ENCODE measurements at places on chromosomes 2 and 18.
A peak's percentile ranks its signal among the peaks of the same experiment; 100 is the strongest.

- DNase-seq = peak; percentile 57
Measured at GRCh38 chr2:241842067-241842415, 16.7 kb downstream of the PDCD1 start.

DNA sequence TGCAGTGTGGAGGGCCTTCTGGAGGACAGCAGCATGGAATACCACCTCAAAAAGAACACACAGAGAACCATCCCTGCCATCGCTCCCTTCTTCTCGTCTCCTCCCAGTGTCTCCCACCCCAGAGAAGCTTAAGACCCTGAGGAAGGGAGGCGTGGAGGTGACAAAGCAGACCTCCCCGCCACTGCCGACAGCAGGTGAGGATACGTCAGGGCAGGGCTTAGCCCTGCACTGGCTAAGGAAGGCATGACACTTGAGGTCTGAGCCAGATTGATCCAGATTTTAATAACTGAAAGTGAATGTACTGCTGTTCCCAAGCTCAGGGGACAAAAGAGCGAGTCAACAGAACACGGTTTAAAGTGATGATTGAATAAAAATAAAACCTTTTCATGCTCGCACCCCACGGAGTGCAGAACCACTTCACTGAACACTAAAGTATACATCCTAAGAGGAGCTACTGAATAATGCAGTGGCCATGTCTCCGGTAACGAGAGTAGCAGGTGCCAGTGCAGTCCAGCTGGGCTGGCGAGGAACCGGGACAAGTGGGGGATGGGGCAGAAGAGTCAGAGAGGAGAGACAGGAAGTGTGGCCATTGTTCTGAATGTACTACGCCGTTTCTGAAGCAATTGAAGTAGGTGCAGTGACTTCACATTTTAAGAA is 391.0 kb downstream of the CDH2 start:
- DNase-seq = peak; percentile 50

- no peak for DNase-seq
Measured at GRCh38 chr2:190882411-190882766, 1.8 kb downstream of the GLS start.

DNA sequence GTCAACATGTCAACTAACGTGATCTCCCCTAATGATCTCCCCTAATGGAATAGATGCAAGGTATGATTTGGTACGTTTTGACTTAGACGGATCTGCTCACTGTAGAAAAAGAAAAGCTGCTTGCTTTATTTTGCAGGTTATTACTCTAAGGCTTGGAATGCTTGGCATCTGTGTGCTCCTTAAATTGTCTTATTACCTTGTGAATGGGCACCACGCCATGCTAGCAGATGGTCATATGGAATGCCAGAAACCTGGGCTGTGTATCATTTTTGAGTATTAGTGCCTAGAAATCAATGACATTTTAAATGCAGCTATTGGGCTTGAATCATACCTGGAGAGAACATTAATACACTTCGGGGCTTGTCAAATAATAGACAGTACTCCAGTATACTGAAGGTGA is 16.5 kb upstream of the FIGN start:
- DNase-seq = no peak

- DNase-seq = no peak
Measured at GRCh38 chr2:27007416-27008374, 25.1 kb upstream of the TMEM214 start.

DNA sequence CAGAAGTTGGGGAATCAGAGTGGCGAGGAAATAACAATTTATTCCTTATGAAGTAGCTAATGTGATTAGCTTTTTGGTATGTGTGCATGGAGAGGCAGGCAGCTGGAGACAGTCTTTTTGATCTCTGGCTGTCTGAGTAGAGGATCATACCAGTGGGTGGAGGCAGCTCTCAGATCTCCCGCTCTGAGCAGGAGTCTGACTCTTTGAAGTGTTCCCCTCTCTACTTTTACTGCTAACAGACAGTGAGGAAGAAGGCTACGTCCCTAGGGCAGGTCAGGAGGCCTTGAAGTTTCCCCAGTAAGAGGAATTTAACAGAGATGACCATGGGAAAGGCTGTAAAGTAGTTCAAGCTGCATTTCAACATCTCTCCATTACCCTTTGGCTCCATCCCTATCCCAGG is 111.9 kb upstream of the REG3A start:
- no peak for DNase-seq

DNA sequence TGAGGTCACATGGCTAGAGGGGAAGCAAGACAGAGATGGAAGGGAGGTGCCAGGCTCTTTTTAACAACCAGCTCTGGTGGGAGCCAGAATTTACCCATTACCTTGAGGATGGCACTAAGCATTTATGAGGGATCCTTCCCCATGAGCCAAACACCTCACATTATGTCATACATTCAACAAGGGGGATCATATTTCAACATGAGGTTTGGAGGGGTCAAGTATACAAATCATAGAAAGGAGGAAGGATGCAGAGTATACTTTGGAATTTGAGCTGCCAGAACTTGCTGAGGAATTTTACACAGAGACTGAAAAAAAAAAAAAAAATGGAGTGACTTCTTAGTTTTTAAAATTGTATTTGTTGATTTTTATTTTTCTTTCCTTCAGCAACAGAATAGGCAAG is 891.4 kb downstream of the CCDC85A start:
- no peak for DNase-seq

- peak; percentile 22 for DNase-seq
Measured at GRCh38 chr18:75109319-75109691, 99.6 kb downstream of the PTGR3 start.

GRCh38 chr2:30346471-30347169 is 100.4 kb upstream of the LCLAT1 start:
- DNase-seq = peak; percentile 86

- DNase-seq = no peak
Measured at GRCh38 chr18:59961070-59961469, 61.3 kb downstream of the PMAIP1 start.

GRCh38 chr2:180571559-180571958 is 408.8 kb upstream of the UBE2E3 start:
- DNase-seq = no peak

- no peak for DNase-seq
Measured at GRCh38 chr2:145598434-145598833, 1078.5 kb upstream of the ZEB2 start.

- DNase-seq = no peak
Measured at GRCh38 chr2:192029089-192029488, 165.6 kb downstream of the TMEFF2 start.

DNA sequence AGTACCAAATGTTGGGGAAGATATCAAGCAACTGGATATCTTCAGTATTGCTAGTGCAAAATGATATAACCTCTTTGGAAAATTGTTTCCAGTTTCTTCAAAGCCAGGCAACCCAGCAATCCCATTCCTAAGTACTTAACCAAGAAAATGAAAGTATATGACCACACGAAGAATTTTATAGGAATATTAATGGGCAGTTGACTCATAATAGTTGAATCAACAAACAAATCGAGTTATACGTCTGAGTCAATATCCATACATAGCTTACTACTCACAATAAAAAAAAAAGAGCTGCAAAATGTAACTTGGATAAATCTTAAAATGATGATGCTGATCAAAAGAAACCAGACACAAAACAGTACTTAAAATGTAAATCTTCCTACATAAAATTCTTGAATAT is 810.4 kb downstream of the METTL4 start:
- no peak for DNase-seq

- DNase-seq = no peak
Measured at GRCh38 chr2:233832414-233832813, 21.9 kb downstream of the HJURP start.

- DNase-seq = no peak
Measured at GRCh38 chr2:116724550-116724949, 1089.9 kb upstream of the DDX18 start.

DNA sequence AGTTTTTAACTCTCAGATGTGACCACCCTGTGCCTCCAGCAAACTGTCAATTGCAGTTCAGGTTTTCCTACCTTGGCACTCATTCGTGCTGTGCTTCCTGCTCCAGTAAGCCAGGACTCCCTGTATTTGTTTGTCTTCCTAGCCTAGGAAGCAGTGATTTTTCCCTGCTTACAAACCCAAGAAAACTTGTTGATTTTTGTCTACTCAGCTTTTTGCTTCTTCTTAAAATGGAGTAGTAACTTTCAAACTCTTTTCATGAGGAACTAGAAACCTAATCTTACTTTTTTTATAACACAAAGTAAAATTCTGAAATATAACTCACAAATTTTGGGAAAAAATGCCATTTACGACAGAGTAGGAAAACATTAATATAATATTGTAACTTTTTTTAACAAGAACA is 150.6 kb upstream of the TMEFF2 start:
- no peak for DNase-seq

- no peak for DNase-seq
Measured at GRCh38 chr2:200679127-200679526, 93.3 kb downstream of the AOX1 start.

- DNase-seq = no peak
Measured at GRCh38 chr18:13565228-13565627, 161.1 kb downstream of the FAM210A start.

DNA sequence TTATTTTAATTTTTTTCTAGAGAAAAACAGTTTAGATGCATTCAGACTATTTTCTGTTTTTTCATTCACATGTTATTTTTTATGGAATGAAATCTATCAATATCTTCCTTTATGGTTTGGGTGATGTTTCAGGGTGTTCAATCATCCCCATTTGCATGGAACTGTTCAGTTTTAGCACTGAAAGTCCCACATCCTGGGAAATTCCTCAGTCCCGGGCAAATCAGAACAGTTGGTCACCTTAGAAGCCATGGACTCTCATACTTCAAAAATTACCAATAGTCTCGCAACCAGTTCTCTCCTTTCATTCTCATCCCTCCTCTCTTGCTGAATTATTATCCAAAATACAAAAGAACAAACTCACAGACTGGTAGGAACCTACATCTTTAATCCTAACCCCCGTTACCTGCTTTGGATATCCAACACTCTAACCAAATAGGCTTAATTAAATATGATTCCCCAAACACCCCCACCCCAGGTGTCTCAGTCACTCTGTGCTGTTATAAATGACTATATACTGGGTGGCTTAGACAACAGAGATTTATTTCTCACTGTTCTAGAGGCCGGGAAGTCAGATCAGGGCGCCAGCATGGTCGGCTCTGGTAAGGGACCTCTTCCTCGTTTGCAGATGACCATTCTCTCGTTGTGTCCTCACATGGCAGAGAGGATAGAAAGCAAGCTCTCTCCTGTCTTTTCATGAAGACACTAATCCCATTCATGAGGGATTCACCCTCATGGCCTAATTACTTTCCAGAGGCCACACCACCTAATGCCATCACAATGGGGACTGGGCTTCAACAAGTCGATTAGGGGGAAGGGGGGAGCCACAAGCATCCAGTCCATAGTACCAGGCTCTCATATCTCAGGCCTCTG is 57.7 kb upstream of the SLC1A4 start:
- DNase-seq = no peak

DNA sequence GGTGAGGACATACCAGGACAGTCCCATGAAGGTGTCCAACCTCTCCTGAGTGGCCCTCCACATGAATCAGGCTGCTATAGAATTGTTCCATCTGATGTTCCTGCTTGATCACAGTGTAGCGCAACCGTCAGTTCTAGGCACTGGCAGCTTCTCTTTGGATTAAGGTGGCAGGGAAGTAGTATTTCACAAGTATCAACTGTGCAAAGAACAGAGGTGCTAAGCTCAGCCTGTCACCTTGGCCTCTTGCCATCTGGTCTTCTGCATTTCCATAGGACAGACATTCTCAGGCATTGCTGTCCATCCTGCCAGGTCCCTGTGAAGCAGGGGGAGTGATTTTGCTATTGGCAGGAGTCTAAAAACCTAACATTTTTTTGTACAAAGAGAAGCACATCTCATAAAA is 182.2 kb upstream of the EPAS1 start:
- no peak for DNase-seq

DNA sequence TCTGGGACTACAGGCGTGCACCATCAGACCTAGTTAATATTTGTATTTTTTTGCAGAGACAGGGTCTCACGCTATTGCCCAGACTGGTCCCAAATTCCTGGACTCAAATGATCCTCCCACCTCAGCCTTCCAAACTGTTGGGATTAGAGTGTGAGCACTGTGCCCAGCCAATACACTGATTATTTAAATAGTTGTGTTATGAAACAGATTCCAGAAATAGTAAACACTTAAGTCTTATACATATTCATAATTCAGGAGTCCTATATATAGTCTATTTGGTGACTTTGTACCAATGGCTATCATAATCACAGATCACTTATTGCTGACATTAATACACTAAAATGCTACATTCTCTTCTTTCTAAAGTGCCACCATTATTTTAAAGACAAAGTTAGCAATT is 12.8 kb downstream of the NFU1 start:
- DNase-seq = no peak

GRCh38 chr2:179488563-179488962 is 223.9 kb upstream of the SESTD1 start:
- no peak for DNase-seq

DNA sequence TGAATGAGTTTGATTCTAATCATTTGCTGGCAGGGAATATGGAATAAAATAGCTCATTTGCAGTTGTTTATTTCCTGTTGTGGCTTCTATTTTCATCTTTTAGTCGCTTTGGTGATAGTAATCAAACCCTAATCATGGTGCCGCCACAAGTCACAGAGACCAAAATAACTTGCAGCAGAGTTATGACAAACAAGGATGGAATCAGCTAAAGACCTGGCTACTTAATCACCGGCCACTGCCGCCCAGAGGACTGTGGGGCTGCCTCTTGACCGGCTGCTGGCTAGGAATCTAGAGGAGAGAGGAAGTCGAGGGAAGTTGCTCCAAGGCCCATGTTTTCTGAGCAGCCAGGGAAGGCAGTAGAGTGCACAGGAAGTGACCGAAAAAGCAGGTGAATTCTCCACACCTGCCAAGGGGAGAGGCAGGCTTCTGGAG is 5.1 kb upstream of the SMAD7 start:
- peak; percentile 92 for DNase-seq

- no peak for DNase-seq
Measured at GRCh38 chr2:114294741-114295140, 147.7 kb upstream of the DPP10 start.

DNA sequence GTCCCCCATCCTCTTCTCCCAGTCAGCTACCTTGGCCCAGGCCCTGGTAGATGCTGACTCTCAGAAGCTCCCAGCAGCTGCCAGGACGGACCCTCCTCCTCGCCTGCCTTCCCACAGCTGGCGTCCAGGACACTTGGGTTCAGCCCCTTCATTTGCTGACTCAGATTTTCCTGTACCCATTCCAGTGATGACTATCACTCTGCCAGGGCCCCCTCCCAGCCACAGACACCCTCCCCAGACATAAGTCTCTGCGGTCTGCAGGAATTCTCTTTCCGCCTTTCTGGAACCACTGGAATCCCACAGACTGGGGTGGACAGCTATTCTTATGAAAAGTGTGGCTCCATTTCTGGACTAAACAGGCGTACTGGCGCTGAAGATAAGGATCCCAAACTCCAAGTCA is 260.3 kb upstream of the EPAS1 start:
- peak; percentile 82 for DNase-seq

GRCh38 chr2:176876493-176877103 is 336.0 kb upstream of the HNRNPA3 start:
- DNase-seq = no peak

Measured in posterior vena cava (tissue), 2 donors.